CD4-positive, CD25-positive, alpha-beta regulatory T cell (primary cell): ENCODE measurements at places on chromosomes 3 and 15.

DNA sequence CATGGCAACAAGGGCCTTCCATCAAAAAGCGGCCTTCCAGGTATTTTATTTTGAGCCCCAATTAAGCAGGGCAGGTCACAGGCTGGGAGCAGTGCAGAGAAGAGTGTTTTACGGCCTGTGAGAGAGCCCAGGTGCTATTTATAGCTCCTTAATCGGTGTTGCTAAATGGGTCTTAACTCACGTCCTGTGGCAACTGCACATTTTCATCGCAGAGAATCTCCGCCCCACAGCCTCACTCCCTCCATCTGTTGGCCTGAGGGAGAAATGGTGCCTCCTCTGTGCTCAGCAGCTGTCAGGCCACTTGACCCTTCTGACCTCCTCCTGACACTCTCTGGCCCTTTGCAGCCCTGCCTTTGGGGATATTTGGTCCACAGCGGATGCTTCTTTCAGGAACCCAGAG lies 58.6 kb downstream of the SPSB4 start:
- DNase-seq: no peak

DNA sequence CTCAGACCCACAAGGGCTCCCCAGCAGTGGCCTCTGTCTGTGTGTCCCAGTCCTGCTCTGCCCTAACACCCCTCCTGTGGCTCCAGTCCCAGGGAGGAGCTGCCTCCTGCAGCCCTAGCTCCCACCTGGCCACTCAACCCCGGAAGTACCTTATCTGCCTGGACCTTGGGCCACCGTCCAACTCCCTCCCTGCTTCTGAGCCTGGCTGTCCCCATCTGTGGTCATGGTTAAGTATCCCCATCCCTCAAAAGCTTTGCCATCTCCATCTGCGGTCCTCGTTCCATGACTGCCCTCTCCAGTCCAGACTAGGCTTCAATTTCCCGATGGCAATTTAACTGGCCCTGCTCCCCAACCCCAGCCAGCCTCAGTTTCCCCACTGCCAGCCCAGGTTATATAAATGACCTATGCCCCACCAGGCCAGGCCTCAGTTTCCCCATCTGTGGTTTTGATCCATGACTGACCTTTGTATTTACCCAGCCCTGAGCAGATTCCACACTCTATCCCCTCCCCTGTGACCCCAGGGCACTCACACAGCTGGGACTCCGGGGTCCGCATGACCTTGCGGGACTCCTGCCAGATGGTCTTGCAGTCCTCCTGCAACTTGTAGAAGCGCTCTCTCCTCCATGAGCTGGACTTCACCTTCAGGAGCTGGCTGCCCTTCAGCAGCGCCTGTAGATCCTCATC lies 9.6 kb downstream of the PLCD1 start:
- no peak for DNase-seq

- DNase-seq: no peak
Measured at GRCh38 chr3:39226106-39226741, 33.8 kb upstream of the XIRP1 start.

DNA sequence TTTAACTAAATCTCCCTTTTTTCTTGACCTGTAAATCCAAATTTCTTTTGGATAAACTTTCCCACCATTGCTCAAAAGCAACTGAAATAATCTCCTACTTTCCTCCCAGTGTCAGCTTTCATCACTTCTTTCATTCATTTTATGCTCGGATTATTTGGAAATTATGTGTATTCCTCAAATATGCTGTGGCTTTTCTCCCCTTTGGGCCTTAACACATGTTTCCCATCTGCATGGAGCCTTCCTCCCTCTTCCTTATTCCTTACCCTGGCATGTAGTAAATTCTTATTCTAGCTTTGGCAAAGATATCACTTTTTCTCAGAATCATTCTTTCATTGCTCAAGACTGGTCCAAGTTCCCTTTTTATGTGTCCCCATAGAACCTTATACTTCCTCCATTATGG lies 41.8 kb upstream of the TUSC7 start:
- no peak for DNase-seq

DNA sequence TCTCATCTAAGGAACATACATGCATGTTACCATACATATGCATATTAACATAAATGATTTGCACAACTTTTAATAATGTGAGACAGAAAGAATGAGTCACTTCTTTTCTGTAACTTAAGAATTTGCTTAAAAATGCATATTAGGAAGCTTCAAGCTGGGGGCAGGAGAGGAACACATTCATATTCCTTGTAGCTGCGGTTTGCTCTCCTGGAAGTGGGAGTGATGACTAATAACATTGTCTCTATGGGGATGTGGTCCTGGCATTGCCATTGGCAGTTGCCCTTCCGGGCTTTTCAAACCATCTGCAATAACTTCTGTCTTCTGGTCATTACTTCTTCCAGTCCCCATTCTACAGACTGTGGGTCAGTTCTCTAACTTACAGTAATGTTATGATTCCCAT lies 15.6 kb downstream of the CHST2 start:
- no peak for DNase-seq
